ENCODE measurements at places on chromosomes 16 and 17. TPM values are rescaled to one million over a fixed set of nuclear protein-coding genes. Genes with fewer than 3 reads are reported as not detected.

The GRB7 gene
- total RNA-seq = 25.0 TPM

The CSH1 gene
- not detected for total RNA-seq

The CIBAR2 gene
- total RNA-seq = not detected

- H3K36me3 ChIP-seq = no peaks in the 10 kb centered on the region
- H3K4me1 ChIP-seq = no peaks in the 10 kb centered on the region
- H3K27ac ChIP-seq = no peak overlapping the region
- DNase-seq = no peak
Measured at GRCh38 chr17:9890124-9890523, 14.9 kb downstream of the RCVRN start.

DNA sequence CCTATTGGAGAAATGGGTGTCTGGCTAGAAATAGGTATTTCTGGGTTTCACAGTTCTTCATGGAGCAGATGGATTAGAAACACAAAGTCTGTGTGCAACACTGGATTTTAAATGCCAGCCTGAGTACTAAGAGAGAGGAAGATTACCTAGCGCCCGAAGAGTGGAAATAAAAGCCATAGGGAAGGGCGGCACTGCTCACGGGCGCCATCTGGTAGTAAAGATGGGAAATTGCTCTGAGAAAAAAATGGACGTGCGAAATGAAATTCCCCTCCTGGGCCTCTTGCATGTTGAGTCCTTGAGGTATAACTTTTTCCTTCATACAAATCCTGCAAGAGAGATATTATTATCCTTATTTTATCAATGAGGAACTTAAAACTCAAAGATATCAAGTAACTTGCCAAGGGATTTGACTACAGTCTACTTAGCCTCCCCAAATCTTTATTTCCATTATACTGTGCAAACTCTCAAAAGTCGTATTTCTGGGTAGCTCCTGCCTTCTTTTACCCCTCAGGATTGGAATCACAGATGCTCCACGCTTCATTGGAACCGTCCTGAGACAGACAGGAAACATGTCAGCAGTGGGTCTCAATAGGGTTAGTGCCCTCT lies 72.8 kb downstream of the MMD start:
- H3K4me3 ChIP-seq = no peak overlapping the region
- H3K27me3 ChIP-seq = no peaks in the 10 kb centered on the region
- no peak for DNase-seq
- no peak overlapping the region for H3K27ac ChIP-seq
- H3K36me3 ChIP-seq = no peaks in the 10 kb centered on the region
- H3K4me1 ChIP-seq = no peaks in the 10 kb centered on the region

Measured in upper lobe of right lung (tissue), 1 donor.